ENCODE measurements at places on chromosomes 12 and 14. TPM values are rescaled to one million over a fixed set of nuclear protein-coding genes. Genes with fewer than 3 reads are reported as not detected.

Gene LAG3
- 3.4 TPM for total RNA-seq

Gene WASHC3
- total RNA-seq = 55.6 TPM

Gene KIF5A
- 5.6 TPM for total RNA-seq

Gene SYNDIG1L
- 0.58 TPM for total RNA-seq

Gene OAS2
- 8.4 TPM for total RNA-seq

Gene TDP1
- 12.7 TPM for total RNA-seq
